ENCODE measurements at places on chromosomes 6 and 20. TPM values are rescaled to one million over a fixed set of nuclear protein-coding genes. Genes with fewer than 3 reads are reported as not detected.

Gene EEF1A2
- 2.6 TPM for total RNA-seq

Gene TM9SF4
- total RNA-seq: 38.6 TPM

Gene WFDC2
- total RNA-seq: not detected

Gene AIF1
- 11.7 TPM for total RNA-seq

Gene HLA-DPB1
- 89.8 TPM for total RNA-seq
